ENCODE measurements at places on chromosomes 3 and 15.

- DNase-seq, result no peak
These were observed 1193.0 kb upstream of the GBE1 start for GRCh38 chr3:82954486-82954885.

DNA sequence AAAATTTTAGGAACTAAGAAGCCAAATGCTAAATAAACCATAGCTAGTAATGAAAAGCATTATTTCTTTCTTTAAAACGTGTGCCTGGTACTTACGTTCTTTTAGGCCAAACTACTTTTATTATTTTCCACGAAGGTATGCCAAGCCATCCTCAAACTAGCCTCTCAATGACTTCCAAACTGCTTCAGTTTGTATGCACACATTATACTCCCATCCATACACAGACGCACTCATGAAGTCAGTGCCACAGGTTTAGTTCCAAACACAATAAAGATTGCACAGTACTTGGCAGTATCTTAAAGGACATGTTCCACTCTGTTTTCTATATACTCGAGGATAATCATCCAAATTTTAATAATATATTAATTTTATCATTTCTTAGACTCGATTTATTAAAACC lies 609.2 kb upstream of the ZNF385D start:
- DNase-seq, result no peak

GRCh38 chr15:44532689-44533088 lies 4.3 kb upstream of the EIF3J start:
- DNase-seq, result no peak

DNA sequence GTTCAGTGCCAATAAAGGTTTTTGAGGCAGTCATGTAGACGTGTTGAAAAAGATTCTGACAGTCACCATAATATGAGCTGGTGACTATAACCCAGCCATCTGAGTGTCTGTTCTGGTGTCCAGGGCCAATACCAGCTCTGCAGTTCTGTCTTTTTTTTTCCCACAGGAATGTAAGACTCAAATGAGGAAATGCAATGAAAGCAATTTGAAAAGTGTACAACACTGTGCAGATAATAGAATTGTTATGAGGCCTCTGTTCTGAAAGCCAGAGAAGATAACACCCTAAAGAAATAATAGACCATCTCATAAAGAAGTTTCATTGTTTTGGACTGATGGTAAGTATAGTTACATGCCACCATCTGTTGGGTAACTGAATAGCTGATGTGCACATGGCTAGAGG lies 57.1 kb downstream of the CLDN1 start:
- DNase-seq, result no peak

- peak; percentile 32 for DNase-seq
These were observed 34.7 kb upstream of the CCDC174 start for GRCh38 chr3:14616606-14617507.

GRCh38 chr3:187292631-187293515 lies 1.3 kb upstream of the MASP1 start:
- peak; percentile 41 for DNase-seq

- peak; percentile 85 for DNase-seq
These were observed 46.6 kb upstream of the ATP2B2 start for GRCh38 chr3:10551821-10552630.

DNA sequence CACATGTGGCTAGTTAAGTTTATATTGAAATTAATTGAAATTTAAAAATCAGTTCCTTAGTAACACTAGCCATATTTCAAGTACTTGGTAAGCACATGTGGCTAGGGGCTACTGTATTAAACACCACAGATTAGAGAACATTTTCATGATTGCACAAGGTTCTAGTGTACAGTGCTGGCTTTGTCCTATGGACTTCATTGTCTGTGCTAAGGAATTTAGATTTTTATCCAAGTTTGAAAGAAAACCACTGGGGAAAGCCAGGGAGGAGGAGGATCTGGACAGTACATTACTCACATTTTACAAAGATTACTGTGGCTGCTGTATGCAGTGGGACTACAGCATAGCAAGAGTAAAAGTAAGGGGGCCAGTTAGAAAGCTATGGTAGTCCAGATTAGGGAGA lies 13.9 kb downstream of the STAC start:
- no peak for DNase-seq

DNA sequence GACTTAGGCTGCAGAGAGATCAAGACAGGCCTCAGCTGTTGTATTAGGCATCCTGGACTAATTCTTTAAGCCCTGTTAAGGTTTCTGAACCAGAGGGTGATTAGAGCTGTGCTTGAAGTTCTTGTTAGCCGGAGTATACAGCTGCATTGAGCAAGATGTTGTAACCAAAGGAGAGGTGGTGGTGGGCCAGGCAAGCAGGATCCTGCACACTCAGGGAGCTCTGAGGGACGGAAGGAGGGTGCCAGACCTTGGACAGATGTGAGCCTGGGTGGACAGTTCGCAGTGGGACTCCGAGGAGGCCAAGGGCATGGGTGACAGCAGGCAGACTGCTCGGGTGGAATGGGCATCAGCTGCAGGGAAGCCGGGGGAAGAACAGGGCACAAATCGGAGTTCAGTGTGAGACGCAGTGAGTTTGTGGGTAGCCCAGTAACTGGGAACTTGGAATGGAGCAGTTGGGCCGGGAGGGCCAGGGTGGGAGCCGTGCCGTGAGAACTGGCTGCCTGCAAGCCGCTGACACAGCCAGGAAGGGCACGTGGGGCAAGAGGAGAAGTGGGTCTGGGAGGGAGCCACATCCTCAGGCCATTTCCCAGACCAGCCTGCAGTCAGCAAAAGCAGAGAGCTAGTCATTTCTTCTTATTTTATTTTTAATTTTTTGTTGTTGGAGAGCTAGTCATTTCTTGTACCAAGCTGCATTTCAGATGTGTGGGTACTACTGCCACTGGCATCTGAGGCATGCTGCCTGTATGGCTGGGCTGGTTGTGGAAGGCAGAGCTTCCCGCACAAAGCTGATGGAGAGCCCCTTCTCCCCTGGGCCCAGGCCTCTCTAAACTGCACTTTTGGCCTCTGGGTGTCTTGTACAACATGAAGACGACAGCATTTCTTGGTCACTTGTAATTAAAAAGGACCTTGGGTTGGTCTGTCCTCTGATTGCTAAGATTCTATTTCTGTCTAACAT lies 61.0 kb downstream of the PGPEP1L start:
- DNase-seq, result no peak

GRCh38 chr3:187473778-187474406 lies 105.7 kb downstream of the RTP4 start:
- no peak for DNase-seq

DNA sequence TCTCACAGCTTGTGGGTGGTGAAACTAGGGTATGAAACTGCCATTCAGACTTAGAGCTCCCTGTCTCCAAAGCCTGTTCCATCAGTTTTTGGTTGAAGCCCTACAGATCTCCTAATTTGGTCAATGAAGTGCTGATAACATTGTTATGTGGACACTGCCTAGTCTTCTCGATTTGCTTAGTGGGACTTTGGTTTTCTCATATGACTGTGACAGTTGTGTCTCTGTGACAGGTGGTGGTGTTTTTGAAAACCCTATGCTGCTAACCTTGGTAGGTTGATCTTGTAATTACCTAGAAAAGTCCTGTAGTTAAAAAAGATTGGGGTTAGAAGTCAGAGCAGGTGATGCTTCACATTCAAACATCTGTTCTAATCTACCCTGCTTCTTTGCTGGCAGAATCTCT lies 9.2 kb downstream of the PPM1L start:
- DNase-seq, result no peak

DNA sequence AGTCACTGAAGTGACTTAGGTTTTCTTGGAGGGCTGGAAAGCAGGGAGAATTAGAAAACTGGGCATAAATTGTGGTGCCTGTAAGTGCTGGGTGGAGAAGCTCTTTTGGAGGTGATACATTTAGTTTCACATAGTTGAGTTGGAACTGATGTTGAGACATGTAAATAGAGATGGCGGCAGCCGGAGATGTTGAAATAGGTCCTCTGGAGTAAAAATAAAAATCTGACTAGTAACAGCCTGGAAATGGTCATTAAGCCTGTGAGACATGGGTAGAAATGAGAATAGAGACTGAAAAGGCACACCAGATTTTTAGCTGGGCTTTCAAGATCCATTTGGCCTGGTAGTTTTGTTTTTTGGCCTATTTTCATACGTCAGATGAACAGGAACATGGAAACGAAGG lies 2.9 kb upstream of the NIT2 start:
- no peak for DNase-seq

GRCh38 chr15:72285402-72285801 lies 13.0 kb upstream of the PARP6 start:
- DNase-seq, result no peak

DNA sequence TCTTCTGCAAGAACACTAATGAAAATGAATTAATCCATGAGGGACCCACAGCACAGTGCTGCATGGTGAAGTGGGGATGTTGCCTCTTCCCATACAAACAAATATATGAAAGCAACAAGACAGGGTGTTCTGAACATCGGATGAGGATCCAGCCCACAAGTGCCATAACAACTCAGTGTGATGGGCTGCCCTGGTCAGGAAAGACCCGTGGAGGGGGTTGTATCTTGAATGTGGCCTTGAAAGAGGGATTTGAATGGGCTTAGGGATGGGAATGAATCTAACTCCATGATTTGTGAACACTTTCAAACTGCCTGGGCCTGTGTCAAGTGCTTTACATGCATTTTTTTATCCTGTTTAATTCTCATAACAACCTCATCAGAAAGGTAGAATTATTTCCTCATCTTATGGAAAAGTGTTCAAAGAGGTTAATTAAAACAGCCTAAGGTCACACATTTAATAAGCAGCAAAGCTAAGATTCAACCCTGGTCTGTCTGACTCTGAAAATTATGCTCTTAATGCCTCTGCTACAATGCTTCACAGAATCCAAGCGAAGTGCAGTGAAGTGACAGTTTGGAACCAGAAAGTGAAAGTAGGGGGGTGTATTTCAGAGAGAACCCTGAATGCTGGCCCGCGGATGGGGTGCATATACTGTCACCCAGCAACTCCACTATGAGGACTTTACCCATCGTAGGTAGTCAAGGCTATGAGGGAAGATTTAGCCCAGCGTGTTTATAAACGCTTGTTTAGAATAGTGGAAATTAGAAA lies 65.6 kb upstream of the HEG1 start:
- DNase-seq, result no peak

- no peak for DNase-seq
These were observed 123.6 kb downstream of the MBNL1 start for GRCh38 chr3:152392272-152392880.

- no peak for DNase-seq
These were observed 39.2 kb upstream of the AGBL1 start for GRCh38 chr15:86040356-86041033.

GRCh38 chr3:39135170-39135805 lies 18.1 kb downstream of the CSRNP1 start:
- DNase-seq, result no peak

- no peak for DNase-seq
These were observed 90.4 kb upstream of the TSEN2 start for GRCh38 chr3:12393894-12394293.

DNA sequence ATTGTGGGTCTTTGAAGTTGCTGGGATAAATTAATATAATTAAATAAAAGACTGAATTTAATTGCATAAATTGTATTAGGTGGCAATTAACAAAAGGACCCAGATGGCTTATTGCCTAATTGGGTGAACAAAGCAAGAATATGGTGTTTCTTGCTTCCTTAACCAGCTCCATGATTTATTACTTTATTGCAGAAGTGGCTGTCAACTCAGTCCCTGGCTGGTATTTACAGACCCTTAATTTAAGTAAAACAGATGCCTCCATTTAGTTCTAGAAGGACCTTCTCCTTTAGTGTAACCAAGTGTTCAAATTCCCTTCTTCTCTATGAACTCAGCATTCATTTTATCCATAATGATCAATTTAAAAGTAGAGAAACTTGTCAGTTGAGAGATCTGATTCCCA lies 35.1 kb downstream of the DPH3 start:
- DNase-seq, result no peak

GRCh38 chr15:100121285-100121684 lies 220.5 kb downstream of the ADAMTS17 start:
- DNase-seq, result no peak

- DNase-seq, result peak; percentile 62
These were observed 285.1 kb downstream of the LPP start for GRCh38 chr3:188439080-188439479.

DNA sequence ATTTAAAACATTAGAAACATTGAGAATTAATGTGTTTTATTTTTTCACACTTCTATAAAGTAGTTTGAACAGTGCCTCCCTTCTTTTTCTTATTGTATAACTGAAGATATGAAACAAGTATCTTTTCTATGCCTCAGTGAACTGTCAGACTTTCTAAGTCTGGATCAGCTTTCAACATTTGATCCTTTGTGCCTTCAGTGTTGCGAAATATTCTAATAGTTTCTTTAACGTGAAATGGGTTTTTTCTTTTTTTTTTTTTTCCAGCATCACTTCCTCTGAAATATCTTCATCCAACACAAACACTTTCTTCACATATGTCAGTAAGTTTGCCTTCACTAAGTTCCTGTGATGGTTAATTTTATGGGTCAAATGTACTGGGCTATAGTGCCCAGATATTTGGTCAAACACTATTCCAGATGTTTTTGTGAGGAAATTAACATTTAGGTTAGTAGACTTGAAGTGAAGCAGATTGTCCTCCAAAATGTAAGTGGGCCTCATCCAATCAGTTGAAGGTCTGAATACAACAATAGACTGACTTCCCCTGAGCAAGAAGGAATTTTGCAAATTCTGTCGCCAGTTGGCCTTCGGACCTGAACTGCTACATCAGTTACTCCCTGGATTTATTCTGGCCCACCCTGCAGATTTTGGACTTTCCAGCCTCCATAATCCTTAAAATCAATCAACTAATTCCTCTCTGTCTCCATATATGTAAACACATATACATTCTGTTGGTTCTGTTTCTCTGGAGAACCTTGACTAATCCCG lies 6.4 kb upstream of the CPOX start:
- DNase-seq, result no peak

DNA sequence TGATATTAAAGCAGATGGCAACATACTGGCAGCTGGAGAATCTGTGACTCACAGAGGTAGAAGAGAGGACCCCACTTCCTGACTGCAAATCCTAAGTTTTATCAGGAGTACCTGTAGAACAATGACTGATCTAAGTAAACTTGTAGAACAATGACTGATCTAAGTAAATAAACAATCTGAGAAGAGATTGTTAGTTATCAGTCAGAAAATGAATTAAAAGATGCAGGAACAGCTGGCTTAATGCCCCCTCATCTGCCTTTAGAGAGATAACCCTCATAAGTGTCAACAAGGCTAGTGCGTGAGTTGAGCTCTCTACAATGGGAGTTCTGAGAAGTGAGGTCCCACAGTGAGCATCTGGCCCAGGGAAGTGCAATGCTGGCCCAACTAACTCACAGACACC lies 14.6 kb downstream of the ACAD11 start:
- DNase-seq, result no peak

GRCh38 chr3:27085829-27086730 lies 283.1 kb downstream of the NEK10 start:
- DNase-seq, result no peak

GRCh38 chr3:182451871-182452270 lies 341.4 kb upstream of the ATP11B start:
- no peak for DNase-seq

DNA sequence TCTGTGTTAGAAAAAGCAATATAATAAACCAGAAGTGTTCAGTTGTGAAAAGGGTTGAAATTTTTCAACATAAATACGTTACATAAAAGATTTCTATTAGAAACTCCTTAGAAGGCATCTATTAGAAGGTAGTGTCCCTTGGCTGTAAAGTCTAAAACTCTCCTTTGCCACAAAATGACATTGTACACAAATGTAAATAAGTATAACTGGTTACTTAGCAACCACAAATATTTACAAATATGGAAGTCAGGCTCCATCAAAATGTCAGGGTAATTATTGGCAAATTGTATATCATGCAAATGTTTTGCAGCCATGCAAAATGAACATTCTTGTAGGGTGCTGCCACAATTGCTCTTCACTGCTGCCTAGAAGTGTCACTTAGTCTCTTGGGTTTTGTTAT lies 419.1 kb upstream of the CDIN1 start:
- DNase-seq, result no peak

GRCh38 chr3:129473769-129474152 lies 33.7 kb downstream of the IFT122 start:
- no peak for DNase-seq
